ENCODE measurements at places on chromosomes 4 and X. TPM values are rescaled to one million over a fixed set of nuclear protein-coding genes. Genes with fewer than 3 reads are reported as not detected.

KIT gene
- 17.8 TPM for total RNA-seq

GRCh38 chr4:129077326-129077725 is 16.0 kb downstream of the SCLT1 start:
- no peaks in the 10 kb centered on the region for H3K4me1 ChIP-seq
- H3K36me3 ChIP-seq: peaks cover 34% of the 10 kb centered on the region
- H3K27ac ChIP-seq: no peak overlapping the region

GRCh38 chrX:41257801-41258200 is 76.2 kb upstream of the DDX3X start:
- no peaks in the 10 kb centered on the region for H3K36me3 ChIP-seq
- no peaks in the 10 kb centered on the region for H3K4me1 ChIP-seq
- DNase-seq: no peak
- H3K4me3 ChIP-seq: no peak overlapping the region

DNA sequence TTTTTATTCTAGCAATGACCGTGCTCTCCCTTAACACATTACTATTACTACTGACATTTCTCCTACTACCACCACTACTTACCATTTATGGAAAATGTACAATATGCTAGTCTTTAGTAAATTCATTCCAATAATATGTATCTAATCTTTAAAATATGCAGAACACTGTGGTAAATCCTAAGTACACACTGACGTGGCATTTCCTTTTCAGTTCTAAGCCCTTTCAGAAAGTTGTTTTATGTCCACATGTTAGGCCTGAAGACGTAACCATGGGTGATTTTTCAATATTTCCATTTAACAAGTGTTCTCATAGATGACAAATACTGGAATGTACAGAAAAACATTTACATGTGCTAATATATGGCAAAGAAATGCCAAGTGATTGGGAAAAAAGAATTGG is 268.6 kb upstream of the SLIT2 start:
- H3K36me3 ChIP-seq: no peaks in the 10 kb centered on the region
- no peak overlapping the region for H3K27ac ChIP-seq
- no peaks in the 10 kb centered on the region for H3K27me3 ChIP-seq

DNA sequence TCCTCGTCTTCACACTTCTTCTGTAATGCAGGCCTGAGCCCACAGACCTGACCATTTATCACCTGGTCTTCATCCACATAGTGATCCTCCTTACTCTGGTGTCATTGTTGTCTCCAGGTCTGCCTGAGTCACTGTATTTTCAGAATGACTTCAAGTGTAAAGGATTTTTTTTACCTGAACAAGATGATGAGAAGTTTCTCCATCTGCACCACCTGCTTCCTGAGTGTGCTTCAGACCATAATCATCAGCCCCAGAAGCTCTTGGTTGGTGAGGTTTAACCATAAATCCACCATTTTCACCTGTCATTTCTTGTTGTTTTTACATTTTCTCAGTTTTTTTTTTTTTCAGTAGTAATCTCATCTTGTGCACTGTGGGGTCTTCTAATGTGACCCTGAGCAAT is 39.0 kb downstream of the WDR13 start:
- no peak for DNase-seq
- no peaks in the 10 kb centered on the region for H3K27me3 ChIP-seq
- H3K27ac ChIP-seq: no peak overlapping the region
- no peak overlapping the region for H3K4me3 ChIP-seq
- no peaks in the 10 kb centered on the region for H3K36me3 ChIP-seq

PAGE1 gene
- not detected for total RNA-seq

DNA sequence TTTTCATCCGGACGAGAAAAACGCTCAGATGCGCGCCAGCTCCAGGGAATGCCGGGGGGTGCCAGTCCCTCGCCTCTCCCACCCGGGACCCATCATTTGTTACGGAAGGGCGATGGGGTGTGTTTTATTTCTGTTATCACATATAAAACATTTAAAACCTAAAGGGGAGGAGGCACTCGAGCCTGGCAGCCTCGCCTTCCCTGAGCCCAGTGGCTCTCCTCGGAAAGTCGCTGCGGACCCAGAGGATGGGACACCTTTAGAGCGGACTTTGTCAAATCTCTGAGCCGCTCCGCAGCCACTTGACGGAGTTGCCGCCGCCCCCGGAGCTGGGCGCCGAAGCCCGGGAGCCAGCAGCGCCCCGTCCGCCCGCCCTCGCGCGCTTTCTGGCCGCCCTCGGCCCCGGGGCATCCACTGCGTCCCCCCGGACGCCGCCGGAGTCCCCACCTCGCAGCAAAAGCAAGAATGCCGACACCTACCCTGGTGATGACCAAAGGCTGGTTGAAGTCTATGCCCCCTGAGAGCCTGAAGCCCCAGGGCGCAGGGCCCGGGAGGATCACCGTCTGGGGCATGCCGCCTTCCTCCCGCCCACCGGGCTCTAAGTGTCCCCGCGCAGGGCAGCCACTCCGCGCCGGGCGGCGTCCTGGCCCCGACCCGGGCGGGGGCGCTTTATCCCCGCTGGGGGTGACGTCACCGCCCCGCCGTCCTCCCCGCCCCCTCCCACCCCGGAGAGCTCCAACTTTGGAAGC is at the start of gene PDLIM3:
TSS of gene PDLIM3 (minus strand) at position 642 of the 746 bp plus-strand sequence. CDS start at position 569, 73 bp downstream.
- H3K27ac ChIP-seq: peak within 1 kb of the TSS; percentile 86
- H3K27me3 ChIP-seq: peaks cover 15% of the 10 kb centered on the region
- DNase-seq: no peak
- H3K36me3 ChIP-seq: no peaks in the 10 kb centered on the region
- H3K4me3 ChIP-seq: peak within 1 kb of the TSS; percentile 74

- no peak for DNase-seq
- no peaks in the 10 kb centered on the region for H3K36me3 ChIP-seq
- H3K27me3 ChIP-seq: no peaks in the 10 kb centered on the region
- H3K4me1 ChIP-seq: no peaks in the 10 kb centered on the region
- no peak overlapping the region for H3K4me3 ChIP-seq
Observed at GRCh38 chr4:64784125-64784524, 374.9 kb upstream of the TECRL start.

DNA sequence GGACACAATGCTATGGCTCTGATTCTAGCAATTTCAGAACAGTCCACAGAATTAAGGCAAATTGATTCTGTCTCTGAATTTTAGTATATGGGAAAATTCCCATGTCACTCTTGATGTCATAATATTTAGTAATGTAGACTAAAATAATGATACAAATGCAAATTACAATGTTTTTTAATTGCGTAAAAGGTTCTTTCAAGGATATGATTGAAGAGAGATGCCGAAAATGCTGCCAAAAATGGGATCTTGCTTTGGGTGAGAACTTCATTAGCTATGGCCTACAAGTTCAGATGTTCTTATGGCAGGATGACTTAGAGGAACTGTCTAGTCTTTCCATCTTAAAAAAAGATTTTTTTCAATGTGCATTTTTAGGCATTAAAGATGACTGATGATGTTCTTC is 170.6 kb downstream of the TMA16 start:
- no peaks in the 10 kb centered on the region for H3K36me3 ChIP-seq
- no peak overlapping the region for H3K27ac ChIP-seq
- no peaks in the 10 kb centered on the region for H3K4me1 ChIP-seq
- no peak overlapping the region for H3K4me3 ChIP-seq
- H3K27me3 ChIP-seq: no peaks in the 10 kb centered on the region

DNA sequence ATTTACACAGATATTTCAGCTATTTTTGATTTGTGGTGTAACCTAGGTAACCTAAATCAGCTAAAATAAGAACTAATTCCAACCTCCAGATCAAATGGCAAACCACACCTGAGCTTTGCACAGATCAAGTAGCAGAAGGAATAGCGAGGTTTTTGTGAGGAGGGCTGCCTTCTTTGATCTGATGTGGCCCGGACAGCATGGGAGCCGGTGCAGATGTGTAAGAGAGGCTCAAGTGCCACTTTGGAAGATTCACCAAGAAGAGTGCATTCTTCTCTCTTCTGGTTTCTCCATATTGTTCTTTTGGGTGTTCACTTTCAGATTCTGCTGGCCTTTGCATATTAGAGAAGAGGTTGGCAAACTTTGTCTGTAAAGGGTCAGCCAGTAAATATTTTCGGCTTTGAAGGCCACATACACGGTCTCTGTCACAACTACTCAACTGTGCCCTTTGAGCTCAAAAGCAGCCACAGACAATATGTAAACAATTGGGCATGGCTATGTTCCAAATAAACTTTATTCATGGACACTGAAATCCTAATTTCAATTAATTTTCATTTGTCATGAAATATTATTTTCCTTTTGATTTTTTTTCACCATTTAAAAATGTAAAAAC is 78.9 kb upstream of the FAM9C start:
- no peaks in the 10 kb centered on the region for H3K36me3 ChIP-seq
- DNase-seq: no peak
- no peak overlapping the region for H3K27ac ChIP-seq

GRCh38 chr4:4619821-4620220 is 78.0 kb upstream of the STX18 start:
- H3K27me3 ChIP-seq: no peaks in the 10 kb centered on the region
- H3K4me1 ChIP-seq: no peaks in the 10 kb centered on the region
- H3K27ac ChIP-seq: no peak overlapping the region
- H3K36me3 ChIP-seq: no peaks in the 10 kb centered on the region

TEX13D gene
- not detected for total RNA-seq

DNA sequence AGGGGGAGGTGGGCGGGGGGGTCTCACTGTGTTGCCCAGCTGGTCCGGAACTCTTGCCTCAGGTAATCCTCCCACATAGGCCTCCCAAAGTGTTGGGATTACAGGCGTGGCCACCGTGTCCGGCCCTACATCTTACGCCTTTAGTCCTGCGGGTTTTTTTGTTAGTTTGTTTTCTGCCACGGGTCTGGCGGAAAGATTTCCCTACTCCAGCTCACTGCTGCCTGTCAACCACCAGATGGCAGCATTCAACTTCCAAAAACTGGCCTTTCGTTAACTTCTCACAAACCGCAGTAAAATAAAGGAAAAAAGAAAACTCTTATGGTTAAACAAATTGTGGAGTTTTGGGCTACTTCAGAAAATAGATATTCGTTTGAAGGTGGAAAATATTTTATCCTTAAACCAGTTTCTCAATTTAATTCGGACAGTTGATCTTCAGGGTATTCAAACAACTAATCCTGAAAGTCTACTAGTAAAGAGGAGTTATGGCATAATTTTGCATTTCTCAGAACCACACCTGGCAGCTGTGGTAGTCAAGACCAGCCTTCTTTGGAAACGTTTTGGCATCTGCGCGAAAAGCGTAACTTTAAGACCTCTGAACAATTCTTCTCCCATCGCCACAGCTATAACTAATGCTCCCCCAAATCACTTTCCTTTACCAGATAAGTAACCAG is 41.1 kb downstream of the LUZP4 start:
- no peaks in the 10 kb centered on the region for H3K27me3 ChIP-seq
- H3K4me1 ChIP-seq: no peaks in the 10 kb centered on the region
- no peak overlapping the region for H3K4me3 ChIP-seq
- no peaks in the 10 kb centered on the region for H3K36me3 ChIP-seq
- no peak overlapping the region for H3K27ac ChIP-seq

GRCh38 chr4:182507805-182508204 is 264.6 kb downstream of the TENM3 start:
- H3K27ac ChIP-seq: no peak overlapping the region
- H3K36me3 ChIP-seq: no peaks in the 10 kb centered on the region
- DNase-seq: no peak

DNA sequence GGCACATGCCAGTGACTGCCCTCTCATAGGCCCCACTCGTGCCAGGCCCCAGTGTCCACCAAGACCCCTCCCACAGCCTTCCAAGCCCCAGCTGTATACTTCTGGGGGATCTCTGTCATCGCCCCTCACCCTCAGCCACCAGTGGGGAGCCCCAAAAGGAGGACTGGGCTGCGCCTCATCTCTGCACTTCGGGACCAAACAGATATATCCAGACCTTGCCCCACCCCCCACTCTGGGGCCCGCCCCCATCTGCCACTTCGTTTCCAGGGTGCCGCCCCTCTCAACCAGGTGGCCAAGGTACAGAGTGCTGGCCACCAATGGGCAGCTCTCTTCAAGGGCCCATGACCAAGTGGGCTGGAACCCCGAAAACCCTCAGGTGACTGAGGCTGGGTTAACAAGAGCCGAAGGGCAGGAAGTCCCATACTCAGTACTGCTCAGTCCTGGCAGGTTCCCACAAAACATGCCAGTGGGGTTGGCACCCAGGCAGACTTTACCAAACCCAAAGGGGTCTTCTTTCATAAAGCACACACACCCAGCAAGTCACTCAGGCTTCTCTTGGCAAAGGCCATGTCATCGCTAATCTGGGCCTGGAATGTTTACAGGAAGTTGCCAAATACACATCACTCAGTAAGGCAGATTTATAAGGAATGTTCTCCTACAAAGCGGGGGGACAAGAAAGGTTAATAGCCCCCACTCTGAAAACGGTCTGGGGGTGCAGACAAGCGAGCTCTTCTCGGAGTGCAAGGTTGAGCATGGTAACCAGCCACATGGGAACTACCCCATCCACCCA is 4.4 kb downstream of the ZFYVE28 start:
- H3K27me3 ChIP-seq: peaks cover 19% of the 10 kb centered on the region
- no peak overlapping the region for H3K4me3 ChIP-seq
- H3K27ac ChIP-seq: peak overlapping the region; percentile 70
- no peaks in the 10 kb centered on the region for H3K36me3 ChIP-seq
- peaks cover 56% of the 10 kb centered on the region for H3K4me1 ChIP-seq

DNA sequence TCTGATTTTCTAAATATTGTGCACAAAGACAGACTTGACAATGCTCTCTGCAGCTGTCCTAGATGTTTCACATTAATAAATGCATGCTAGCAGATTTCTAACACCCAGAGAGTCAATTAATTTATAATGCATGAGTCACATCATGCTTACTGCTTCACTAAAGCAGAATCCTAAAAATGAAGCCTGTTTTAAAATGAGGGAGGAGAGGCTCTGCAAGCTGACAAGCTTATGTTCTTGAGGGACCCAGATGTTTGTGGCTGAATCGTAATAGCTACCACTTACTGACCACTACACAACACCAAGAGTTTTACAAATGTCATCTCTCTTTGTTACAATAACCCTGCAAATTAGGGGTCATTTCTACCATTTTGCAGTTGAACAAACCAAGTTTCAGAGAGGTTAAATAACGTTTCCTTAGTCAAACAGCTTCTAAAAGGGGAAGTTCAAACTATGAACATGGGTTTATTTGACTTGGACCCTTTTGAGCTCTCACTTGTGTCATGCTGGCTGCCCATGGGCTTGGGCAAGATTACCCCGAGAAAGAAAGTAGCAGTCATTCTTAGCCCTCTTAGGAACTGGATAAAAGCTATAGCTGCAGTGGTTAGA is 262.7 kb upstream of the ETNPPL start:
- no peak for DNase-seq
- no peaks in the 10 kb centered on the region for H3K27me3 ChIP-seq
- no peaks in the 10 kb centered on the region for H3K36me3 ChIP-seq
- no peak overlapping the region for H3K4me3 ChIP-seq
- H3K4me1 ChIP-seq: no peaks in the 10 kb centered on the region

- H3K27me3 ChIP-seq: no peaks in the 10 kb centered on the region
- no peaks in the 10 kb centered on the region for H3K36me3 ChIP-seq
- H3K4me1 ChIP-seq: no peaks in the 10 kb centered on the region
- DNase-seq: no peak
Observed at GRCh38 chr4:169968999-169969398, 57.2 kb downstream of the MFAP3L start.

GRCh38 chrX:32280921-32281320 is 930.4 kb downstream of the DMD start:
- no peaks in the 10 kb centered on the region for H3K36me3 ChIP-seq
- no peaks in the 10 kb centered on the region for H3K4me1 ChIP-seq
- no peak overlapping the region for H3K27ac ChIP-seq

H2BW2 gene
- not detected for total RNA-seq
